ENCODE measurements at places on chromosomes 7 and 10.

DNA sequence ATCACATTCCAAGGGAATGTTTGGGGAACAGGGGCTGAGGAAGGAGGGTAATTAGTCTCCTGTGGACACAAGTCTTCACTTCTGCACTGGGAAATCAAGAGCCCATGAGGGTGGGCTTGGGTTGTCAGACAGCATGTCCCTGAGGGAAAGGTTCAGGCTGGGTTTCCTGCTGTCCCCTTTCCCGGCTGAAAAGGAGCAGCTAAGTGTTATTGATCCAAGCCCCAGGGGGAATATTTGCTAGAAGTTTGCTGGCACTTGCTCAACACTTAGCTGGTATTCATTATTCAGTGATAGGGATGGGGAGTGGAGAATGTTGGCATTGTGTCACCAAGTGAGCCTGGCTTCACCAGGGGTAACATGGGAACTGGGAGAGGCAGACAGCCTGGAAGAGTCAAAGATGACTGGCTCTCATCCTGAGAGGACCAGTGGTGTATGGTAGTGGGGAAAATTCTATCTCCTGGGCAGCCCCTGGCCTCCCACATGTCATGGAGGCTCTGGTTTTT lies 344.4 kb upstream of the PODXL start:
- DNase-seq = no peak

GRCh38 chr7:71485586-71485985 lies 353.6 kb downstream of the GALNT17 start:
- DNase-seq = no peak

GRCh38 chr7:92589056-92589455 lies 1.1 kb downstream of the FAM133B start:
- DNase-seq = no peak

- DNase-seq = no peak
Measured at GRCh38 chr10:49373361-49373760, 22.5 kb downstream of the DRGX start.
